ENCODE measurements at places on chromosomes 12 and 14. TPM values are rescaled to one million over a fixed set of nuclear protein-coding genes. Genes with fewer than 3 reads are reported as not detected.

- no peak for DNase-seq
Observed at GRCh38 chr12:67692966-67693365, 44.4 kb downstream of the DYRK2 start.

DNA sequence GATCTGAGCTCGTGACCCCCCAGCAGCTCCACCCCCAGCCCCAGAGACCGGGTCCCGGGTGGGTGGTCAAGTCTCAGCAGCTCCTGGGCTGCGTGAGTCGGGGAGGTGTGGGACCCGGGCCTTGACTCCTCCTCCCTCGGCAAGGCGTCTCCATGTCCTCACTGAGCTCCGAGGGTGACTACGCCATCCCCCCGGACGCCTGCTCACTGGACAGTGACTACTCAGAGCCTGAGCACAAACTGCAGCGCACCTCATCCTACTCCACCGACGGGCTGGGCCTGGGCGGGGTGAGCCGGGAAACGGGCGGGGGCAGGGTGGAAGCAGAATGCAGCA, 28.1 kb downstream of the PIGH start:
- DNase-seq: no peak

- DNase-seq: no peak
Observed at GRCh38 chr14:39472078-39472477, 39.8 kb upstream of the FBXO33 start.

GRCh38 chr12:18549598-18549997, 188.2 kb downstream of the PLCZ1 start:
- DNase-seq: no peak

DNA sequence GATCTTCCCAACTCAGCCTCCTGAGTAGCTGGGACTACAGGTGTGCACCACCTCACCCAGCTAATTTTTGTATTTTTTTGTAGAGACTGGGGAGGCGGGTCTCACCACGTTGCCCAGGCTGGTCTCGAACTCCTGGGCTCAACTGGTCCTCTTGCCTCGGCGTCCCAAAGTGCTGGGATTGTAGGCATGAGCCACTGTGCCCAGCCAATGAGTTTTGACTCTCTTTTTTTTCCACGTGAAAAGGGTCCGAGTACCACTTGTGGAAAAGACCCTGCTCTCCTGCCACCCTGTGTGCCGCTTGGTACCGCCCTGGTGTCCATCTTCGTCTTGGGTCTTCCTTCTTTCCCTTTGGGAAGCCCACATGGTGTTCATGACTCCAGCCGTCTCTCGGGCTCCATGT, 17.6 kb downstream of the TEDC1 start:
- no peak for DNase-seq

DNA sequence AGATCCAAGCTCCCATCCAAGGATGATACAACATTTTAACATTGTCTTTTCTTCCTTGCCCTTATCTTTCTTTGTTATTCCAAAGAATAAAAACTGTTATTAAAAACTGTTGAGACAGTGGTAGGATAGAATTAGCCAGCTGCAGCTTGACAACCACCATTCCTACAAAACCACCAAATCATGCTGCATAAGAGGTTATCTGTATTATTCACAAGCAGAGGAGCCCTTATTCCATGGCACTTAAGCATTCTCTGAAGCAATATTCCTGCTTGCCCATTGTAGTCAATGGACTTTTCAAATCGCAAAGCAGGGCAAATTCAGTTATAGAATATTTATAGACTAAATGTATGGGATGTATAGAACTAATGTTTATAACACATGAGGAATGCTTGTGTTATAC, 3.4 kb downstream of the ABCD2 start:
- no peak for DNase-seq

- DNase-seq: no peak
Observed at GRCh38 chr14:92435154-92435553, 78.4 kb upstream of the RIN3 start.

DNA sequence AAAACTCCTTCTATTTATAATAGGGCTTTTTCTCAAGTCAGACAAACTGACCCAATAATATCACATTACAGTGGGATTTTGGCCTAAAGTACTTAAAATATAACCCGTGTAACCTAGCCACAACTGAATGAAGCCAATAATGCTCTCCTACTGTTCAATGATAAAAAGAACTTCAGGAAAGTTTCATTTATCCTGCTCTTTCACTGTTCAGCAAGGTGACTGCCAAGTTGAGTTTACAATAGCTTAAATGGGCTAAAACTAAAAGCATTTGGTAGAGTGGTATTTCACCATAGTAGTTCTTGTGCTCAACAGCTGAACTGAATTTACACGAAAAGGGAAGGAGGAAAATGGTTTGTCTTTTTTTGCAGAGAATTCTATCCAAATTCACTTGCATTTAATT, 49.8 kb downstream of the CNTN1 start:
- DNase-seq: no peak

DNA sequence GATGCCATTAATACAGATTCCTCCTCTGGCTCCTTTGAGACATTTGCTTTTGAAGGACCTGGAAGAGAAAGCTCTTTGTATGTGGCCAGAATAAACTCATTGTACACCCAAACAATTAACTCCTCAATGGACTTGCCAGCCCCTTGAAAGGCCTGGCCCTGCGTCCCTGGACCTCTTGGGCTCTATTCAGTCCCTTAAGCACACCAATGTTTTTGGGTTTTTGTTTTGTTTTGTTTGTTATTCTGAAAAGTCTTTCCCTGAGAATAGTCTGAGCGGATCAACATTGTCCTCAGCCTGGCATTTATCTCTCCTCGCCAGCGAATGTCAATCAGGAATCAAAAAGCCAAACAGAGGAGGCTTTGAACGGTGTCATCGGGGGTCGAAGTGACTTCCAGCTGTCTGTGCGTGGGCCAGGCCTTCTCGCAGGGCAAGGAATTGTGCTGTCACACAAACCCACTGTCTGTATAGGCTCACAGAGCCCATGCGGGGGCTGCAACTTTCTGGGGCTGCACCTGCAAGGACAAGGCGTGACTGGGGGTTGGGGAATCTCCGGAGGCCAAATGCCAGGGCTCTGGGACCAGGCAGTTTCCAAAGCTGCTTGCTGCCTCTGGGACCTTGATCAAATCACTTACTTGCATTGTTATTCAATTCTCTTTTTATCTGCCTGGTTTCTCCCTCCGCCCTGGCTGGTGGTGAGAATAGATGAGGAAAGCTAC, 108.3 kb downstream of the SMOC1 start:
- no peak for DNase-seq

DNA sequence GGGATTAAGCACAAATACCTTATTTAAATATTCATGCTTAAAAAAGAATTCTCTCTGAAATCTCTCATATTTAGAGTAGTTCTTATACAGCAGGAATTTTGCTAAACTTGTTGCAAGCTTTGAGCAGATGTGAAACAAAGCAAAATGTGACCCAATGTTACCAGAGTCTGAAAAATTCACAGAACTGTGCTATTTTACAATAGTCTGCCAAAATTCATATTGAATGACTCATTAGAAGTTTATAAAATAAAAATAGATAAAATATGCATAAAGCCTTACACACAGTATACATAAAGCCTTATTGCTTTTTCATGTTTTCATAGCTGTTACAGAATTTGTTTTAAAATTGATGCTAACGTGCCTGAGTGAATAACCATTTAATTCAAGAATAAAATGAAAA, 17.8 kb upstream of the RHOJ start:
- no peak for DNase-seq

DNA sequence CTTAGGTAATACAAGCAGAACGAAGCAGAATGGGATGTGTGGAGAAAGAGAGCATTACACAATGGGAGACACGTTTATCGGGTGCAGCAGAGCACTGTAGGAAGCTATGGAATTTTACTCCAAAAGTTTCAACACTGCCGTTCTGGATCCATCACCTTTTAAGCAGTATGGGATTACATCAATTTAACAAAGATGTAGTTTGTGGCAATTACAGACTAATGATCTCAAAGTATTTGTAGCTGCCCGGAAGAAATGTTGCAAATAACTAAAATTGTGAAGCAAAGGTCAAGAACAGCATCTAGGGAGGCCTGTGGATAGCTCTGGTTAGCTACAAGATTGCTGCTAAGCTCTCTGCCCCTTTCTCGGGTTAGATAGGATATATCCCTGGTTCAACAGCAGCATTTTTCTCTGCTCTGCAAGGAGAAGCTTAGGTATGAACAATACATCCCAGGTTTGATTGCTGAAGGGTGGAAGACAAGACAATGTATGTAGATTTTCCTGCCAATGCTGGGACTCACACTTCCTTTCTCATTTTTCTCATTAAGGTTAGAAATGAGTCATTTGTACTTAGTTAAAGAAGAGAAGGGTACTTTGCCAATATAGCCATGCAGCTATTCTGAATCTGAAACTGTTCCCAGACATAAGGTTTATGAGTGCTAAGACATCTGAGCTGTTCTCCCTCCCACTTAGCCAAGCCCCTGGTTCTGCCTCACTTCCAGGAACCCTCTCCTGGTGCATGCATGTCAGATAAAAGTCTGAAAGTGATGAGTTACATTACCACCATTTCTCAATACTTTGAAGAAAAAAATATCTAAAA, 75.0 kb upstream of the HIF1A start:
- DNase-seq: no peak

DNA sequence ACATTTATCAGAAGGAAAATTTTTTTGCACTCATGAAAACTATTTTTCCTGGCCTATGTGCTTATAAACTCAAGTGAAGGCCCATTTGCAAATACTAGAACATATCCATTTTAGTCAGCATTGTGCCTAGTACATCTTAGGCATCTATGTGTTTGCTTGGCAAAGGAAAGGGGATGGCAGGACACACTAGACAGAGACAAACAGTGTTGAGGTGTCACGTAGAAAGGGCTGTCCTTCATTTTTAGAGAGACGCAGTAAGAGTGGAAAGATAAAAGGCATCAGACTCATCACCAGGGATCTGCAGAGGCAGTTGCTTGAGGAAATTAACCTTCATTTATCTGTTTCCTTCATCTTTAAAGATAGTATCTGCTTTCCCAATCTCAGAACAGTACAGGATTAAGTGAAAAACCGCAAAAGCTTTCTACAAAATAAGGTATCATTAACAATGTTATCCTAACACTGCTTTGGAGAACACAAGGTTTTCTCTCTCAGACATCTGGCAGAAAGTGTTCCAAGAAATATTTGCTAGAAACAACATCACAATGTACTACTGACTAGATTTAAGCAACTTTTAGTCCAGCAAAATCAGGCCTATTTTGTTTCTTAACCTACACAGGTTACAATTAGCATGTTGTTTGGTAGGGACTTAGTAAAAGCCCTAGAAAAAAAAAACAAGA, 2.0 kb downstream of the YBX3 start:
- no peak for DNase-seq

DNA sequence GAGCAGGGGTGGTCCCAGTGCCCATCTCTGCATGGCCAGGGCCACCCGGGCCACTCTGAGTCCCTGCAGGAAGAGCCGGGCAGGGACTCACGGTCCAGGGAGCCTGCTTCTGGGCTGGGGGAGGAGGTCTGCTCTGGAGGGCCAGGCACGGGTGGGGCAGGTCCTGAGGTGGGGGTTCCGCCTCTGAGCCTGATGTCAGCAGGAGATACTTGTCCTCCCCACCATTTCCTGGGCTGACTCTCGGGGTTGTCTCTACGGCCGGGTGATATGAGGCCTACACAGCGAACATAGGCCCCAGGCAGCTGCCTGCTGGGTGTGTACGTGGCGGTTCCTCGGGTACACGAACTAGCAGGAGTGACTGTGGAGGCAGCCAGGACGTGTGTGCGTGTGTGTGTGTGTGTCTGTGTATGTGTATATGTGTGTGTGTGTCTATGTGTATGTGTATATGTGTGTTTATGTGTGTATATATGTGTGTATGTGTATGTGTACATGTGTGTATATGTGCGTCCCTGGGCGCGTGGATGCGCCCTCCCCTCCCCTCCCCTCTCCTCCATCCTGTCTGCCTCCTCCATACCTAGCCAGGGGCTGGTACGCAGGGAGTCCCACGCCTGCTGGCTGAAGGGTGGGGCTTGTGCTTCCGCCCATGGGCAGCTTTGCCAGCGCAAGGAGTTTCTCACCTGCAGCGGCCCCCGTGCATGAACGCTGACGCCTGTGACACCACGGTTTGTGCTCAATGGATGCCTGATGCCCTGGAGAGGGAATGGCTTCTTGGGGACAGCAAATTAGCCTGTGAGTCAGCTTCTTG, 30.4 kb upstream of the TRAF3 start:
- no peak for DNase-seq

- no peak for DNase-seq
Observed at GRCh38 chr14:86088156-86088555, 558.2 kb downstream of the FLRT2 start.

DNA sequence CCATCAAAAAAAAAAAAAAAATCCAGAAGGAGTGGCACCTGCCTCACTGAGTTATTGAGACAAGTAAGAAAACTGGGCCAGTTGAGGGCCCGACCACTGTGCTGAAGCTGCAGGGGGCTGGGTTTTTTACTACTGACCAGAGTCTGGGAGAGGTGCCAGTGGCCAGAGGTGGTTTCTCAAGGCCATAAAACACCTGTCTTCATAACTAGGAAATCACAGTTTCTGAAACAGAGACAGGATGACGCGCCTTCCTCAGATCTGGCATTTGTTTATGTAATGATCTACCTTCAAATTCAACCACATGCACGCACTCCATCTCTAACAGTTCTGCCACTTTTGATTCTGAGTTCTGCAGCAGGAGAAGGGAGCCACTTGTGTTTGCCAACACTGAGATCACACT, 12.7 kb downstream of the TSPAN11 start:
- no peak for DNase-seq

GRCh38 chr14:101293605-101294004, 267.7 kb upstream of the DIO3 start:
- no peak for DNase-seq

DNA sequence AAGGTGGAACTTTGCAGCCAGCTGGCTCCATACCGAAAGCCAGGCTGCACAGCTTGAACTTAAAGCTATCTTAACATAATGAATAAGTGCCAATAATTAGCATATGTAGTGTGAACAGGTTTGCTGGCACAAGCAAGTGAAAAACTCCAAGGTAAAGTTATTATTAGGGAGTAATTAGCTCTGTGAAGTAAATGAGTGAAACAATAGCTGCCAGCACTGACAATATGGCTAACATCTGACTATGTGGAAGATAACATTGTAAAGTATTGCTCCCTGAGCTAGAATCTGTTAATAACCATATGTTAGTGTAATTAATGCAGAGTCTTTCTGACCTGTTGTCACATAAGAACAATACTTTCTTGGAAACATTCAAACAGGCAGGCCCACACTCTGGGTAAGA, 246.4 kb downstream of the SOX5 start:
- no peak for DNase-seq

PLXNC1 gene
- total RNA-seq: 0.53 TPM

KRT77 gene
- total RNA-seq: not detected

AICDA gene
- total RNA-seq: not detected

KCNA5 gene
- not detected for total RNA-seq

MSI1 gene
- not detected for total RNA-seq

PRB2 gene
- total RNA-seq: not detected

NID2 gene
- total RNA-seq: 27.9 TPM

OR10G3 gene
- total RNA-seq: not detected

SMIM41 gene
- 0.21 TPM for total RNA-seq

TMEM132D gene
- total RNA-seq: not detected
